ENCODE measurements at places on chromosomes 16 and 17.

- no peak for DNase-seq
Measured at GRCh38 chr17:21286909-21287702, 2.6 kb downstream of the MAP2K3 start.

GRCh38 chr16:84513123-84513522 is 8.7 kb upstream of the MEAK7 start:
- DNase-seq, result no peak

DNA sequence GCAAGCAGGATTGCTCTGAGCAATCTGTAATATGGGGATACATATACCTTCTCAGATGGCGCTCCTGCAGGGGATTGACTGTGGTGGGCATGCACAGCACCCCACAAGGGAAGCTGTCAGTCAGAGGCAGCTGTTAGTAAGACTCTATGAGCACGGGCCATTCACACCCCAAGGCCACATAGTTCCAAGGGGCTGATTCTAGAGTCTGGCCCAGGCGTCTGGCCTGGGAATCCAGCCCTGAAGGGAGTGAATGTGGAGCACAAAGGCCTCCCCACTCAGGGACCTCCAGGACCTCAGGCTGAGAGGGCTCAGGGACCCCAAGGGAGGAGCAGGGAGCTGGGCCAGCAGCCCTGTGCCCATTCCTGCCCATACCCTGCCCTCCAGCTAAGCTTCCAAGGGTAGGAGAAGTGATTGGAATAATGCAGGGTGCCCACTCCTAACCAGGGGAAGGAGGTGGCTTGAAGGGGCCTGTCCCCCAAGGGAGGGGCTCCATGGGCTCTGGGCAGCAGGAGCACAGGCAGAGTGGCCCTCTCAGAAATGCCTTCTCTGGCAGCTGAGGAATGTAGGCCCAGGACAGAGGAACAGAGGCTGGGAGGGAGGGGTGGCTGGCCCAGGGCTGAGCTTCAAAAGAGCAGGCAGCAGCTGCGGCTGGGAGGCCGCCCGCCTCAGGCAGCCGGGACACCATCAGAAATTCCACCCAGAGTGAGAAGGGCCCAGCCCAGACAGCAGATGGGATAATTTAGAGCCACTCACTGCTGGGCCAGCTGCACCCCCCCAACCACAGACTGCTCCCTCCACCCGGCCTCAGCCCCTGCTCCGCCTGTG is 48.9 kb upstream of the MRPS23 start:
- no peak for DNase-seq

- DNase-seq, result no peak
Measured at GRCh38 chr17:19986941-19987861, 9.6 kb upstream of the AKAP10 start.

GRCh38 chr17:40986920-40987319 is 2.8 kb upstream of the KRT40 start:
- no peak for DNase-seq

DNA sequence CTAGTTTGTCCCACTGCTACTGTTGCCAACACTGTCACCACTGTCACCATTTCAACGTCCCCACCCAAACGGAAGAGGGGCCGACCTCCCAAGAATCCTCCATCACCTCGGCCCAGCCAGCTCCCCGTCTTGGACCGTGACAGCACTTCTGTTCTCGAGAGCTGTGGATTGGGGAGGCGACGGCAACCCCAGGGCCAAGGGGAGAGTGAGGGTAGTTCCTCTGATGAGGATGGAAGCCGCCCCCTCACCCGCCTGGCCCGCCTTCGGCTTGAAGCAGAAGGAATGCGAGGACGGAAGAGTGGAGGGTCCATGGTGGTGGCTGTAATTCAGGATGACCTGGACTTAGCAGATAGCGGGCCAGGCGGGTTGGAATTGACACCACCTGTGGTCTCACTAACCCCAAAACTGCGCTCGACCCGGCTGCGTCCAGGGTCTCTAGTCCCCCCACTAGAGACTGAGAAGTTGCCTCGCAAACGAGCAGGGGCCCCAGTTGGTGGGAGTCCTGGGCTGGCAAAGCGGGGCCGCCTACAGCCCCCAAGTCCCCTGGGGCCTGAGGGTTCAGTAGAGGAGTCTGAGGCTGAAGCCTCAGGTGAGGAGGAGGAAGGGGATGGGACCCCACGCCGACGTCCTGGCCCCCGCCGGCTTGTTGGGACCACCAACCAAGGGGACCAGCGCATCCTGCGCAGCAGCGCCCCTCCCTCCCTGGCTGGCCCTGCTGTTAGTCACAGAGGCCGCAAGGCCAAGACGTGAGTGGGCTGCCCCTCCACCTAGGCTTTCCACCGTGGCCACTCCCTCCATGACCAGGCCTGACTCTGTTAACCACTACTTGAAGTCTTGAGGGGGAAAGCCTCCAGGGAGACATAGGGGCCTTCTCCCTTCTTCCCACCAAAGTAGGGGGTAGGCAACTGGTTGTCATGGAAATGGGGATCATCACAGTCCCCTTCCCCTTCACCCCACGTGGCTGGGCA is 9.0 kb upstream of the PHKG2 start:
- no peak for DNase-seq
